ENCODE measurements at places on chromosomes 4 and X. TPM values are rescaled to one million over a fixed set of nuclear protein-coding genes. Genes with fewer than 3 reads are reported as not detected.

- peak; percentile 18 for DNase-seq
Measured at GRCh38 chr4:4386736-4387392, at the start of gene NSG1. TSS of gene NSG1 (plus strand) at chr4:4387102. CDS start at chr4:4387630, 528 bp downstream.

DNA sequence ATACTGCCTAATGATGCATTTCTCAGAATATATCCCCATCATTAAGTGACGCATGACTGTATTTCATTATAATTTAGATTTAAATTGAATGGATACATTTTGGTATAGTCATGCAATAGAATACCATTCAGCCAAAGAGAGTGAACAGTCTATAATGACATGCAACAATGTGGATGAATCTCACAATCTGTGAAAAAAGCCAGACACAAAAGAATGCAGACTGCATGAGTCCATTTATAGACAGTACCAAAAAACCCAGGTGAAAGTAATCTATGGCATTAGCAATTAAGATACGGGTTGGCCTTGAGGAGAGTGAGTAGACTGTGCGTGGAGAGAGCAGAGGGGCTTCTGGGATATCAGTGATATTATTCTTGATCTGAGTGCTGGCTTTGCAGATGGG is 239.7 kb upstream of the PGRMC2 start:
- DNase-seq, result no peak

GRCh38 chrX:19776753-19777152 is 110.6 kb downstream of the SH3KBP1 start:
- DNase-seq, result no peak

- peak; percentile 2 for DNase-seq
Measured at GRCh38 chr4:165476214-165477098, 97.6 kb downstream of the CPE start.

DNA sequence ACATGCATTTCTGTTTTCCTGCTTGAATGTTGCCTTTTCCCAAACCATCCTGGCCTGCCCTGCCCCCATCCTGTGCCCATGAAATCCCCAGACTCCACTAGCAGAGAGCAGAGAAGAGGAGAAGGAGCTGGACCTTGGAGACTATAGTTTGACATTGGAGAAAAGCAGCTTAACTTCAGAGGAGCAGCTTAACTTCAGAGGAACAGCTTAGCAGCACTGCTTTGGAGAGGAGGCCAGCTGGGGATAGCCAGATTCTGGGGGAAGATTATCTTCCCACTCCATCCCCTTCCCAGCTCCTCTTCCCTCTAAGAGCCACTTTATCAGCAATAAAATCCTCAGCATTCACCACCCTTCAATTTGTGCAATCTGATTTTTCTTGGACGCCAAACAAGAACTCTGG is 443.0 kb downstream of the PCDH10 start:
- no peak for DNase-seq

DNA sequence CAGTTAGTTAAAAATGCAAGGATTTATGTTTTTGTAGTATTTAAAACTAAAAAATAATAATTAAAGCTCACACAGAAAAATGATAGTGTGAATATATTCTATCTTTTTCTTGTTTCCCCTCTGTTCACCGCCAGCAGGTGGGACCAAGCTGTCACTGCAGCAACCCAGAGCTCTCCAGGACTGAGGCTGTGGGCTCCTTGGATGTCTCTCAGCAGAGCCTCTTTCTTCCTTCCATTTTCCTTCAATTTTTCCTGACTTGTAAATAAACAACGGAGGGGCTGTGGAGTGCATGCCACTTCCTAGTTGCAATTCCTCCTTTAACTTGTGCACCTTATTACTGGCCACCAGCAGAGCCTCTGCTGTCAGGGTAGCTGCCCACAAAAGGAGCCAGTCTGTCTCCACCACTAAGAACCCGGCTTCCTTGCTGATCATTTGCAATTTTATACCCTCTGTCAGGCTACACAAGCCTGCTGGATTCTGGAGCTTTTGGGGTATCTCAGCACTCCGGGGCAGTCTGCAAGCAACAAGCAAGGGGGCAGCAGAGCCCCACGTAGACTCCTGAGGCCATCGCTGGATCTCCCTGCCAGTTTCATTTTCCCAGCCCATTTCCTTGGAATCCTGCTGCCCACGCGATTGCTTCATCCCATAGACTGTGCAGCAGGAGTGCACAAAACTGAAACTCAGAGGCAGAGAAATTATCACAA is 1467.4 kb downstream of the C4orf33 start:
- DNase-seq, result peak; percentile 72

GRCh38 chrX:7190157-7190556 is 42.2 kb upstream of the PUDP start:
- no peak for DNase-seq

- no peak for DNase-seq
Measured at GRCh38 chr4:141352331-141352730, 131.6 kb downstream of the ZNF330 start.

DNA sequence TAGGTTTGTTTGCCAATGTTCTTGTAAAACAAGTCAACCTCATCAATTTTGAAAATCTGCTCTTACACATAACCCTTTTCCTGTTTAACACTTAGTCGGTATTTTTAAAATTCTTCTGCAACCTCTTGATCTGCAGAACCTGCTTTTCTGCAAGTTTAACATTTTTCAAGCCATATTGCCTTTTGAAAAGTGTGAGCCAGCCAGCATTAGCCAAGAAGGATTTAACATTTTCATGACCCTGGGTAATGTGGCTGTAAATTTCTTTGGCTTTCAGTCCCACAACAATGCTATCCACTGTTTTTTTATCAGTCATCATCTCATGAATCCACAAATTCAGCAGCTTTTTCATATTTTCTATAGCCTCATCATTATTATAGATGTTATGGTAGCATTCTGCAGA is 956.5 kb downstream of the FAT4 start:
- DNase-seq, result no peak

DNA sequence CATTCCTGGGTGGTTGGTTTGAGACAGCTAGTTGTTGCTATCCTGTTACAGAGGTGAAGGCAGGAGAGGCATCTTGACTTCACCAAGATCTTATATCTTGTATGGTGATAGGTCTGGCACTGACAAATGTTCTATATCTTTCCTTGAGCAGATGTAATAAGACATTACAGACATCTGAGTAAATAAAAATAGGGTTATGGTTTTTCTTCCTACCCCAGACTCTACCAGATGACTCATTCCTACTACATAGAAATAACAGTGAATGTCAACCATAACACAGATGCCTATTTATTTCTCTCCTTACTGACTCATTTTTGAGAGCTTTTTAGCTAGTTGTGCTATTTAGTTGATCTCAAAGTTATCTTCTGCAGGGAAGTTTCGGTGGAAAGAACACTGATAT is 21.9 kb downstream of the HNRNPH2 start:
- peak; percentile 69 for DNase-seq

GRCh38 chr4:150342945-150343344 is 239.0 kb upstream of the MAB21L2 start:
- no peak for DNase-seq

GRCh38 chrX:110512341-110512740 is 153.7 kb downstream of the RTL9 start:
- no peak for DNase-seq

DNA sequence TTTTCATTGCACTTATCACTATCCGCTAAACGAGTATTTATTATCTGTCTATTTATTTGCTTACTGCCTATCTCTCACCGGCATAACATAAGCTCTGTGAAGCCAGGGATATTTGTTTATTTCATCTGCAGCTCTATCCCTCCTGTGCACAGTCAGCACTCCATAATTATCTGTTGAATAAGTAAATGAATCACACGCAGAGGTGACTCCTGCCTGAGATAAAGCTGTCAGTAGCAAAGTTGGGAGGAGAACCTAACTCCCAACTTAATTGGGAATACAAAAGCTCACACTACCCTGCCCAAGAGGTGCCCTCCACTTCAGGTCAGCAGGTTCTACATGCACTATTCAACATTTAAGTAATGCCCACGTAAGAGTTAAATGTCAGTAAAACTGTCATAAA is 85.7 kb downstream of the CORIN start:
- no peak for DNase-seq

GRCh38 chr4:1676605-1677525 is 7.2 kb downstream of the FAM53A start:
- DNase-seq, result no peak

GRCh38 chrX:150736475-150736874 is 43.3 kb downstream of the MTMR1 start:
- no peak for DNase-seq

- DNase-seq, result no peak
Measured at GRCh38 chr4:57445686-57446085, 335.5 kb upstream of the IGFBP7 start.

DNA sequence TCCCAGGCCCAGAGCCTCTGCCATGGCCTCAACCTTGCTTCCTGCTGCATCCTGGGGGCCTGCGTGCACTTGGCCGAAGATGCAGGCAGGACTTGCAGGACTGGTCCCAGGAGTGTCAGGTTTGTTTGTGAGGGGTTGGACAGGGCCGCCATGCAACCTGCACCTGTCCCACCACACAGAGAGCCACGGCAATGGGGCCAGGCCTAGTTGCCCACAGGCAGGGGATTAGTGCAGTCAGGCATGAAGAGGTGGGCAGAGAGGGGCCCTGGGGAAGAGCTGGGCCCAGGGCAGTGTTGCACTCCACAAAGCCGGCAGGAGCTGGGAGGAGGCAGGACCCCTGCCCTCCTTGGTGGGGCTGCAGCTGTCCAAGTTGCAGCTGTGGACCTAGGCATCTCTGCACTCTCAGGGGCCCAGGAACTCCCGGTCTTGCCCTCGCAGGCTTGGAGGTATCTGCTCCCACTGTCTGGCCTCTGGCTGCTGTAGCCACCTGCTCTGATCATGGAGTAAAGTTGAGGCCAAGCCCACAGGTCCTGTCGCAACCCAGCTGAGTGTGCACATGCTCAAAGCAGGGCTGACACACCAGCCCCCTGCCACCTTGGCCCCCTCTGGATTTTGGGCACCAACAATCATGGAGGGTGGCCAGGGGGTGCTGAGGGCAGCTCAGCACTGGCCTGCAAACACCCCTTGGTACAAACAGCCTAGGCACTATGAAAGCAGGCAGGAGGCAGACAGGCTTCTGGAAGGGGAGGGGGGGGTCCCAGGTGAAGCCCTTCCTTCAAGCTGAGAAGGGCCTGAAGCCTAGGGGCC is 190.4 kb upstream of the PCDH10 start:
- DNase-seq, result no peak

- no peak for DNase-seq
Measured at GRCh38 chr4:60938621-60939020, 261.5 kb upstream of the ADGRL3 start.

GRCh38 chrX:153875391-153876111 is 10.4 kb downstream of the L1CAM start:
- DNase-seq, result no peak

- DNase-seq, result peak; percentile 3
Measured at GRCh38 chrX:21374163-21374993, at the start of gene CNKSR2. TSS of gene CNKSR2 (plus strand) at chrX:21374418. CDS start at chrX:21374898, 480 bp downstream.

- DNase-seq, result peak; percentile 58
Measured at GRCh38 chr4:108885211-108885610, 122.4 kb upstream of the ETNPPL start.

DNA sequence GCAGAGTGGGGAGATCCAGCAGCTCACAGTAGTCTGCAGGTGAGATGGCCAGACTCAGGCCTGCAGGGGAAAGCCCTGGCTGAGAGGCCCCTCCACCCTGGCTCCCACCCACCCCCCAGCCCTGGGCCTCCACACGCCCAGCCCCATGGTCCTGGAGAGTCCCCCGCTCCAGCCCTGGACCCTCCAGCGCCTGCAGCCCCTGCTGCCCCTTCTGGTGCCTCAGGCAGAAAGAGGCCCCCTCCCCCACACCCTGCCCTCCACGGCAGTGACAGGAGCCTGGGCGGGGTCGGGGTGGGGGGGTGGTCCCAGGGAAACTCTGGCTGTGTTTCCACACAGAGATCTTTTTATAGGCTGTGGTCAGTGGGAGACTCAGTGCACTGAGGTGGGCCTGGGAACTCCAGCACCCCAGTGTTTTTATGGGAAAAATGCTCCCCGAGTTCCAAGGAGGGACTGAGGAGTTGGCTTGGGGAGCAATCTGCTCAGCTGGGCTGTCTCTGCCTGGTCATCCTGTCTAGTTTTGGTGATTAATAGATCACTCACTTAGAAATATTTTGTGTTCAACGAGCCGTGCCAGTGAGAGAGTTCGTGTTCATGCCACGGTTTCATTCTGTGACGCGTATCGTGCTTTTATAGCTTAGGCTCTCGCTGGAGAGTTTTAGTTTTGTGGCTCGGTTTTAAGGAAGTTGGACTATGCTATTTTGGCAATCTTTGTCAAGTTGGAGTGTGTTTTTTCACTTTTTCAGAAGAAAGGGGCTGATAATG is 53.1 kb upstream of the HGFAC start:
- peak; percentile 73 for DNase-seq

DNA sequence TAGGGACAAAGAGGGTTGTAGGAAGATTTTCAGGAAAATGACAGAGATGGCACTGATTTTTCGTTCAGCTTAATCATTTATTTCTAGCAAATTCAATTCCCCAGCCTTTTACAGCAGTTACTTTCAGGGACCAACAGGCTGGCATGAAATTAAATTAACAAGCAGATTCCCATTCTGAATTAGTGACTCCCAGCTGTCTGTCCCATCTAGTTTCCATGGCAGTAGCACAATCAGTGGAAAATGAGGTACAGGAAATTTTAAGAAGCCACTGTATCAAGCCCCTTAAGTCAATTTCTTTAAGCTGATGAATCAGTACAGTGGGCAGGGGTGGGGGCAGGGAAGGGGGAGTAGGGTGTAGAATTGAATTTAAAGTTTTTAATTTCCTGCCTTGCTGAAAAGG is 121.1 kb upstream of the TEX13C start:
- DNase-seq, result no peak

- no peak for DNase-seq
Measured at GRCh38 chrX:47482065-47482511, 934 bp downstream of the ZNF41 start.

GRCh38 chr4:37812713-37813112 is 13.8 kb upstream of the PGM2 start:
- DNase-seq, result peak; percentile 62

GRCh38 chr4:74038425-74039314 is at the start of gene CXCL3:
TSS of gene CXCL3 (minus strand) at chr4:74038689. CDS start at chr4:74038611, 78 bp downstream.
- peak; percentile 40 for DNase-seq

- no peak for DNase-seq
Measured at GRCh38 chrX:19727887-19728648, 159.3 kb downstream of the SH3KBP1 start.

Gene TMEM184C
- 13.5 TPM for polyA plus RNA-seq

Gene CRLF2
- polyA plus RNA-seq, result not detected

Gene LDB2
- polyA plus RNA-seq, result 67.9 TPM

Gene ARHGEF38
- polyA plus RNA-seq, result not detected

Gene TSPAN5
- 64.8 TPM for polyA plus RNA-seq

Gene TCEAL5
- polyA plus RNA-seq, result not detected

Gene SYP
- polyA plus RNA-seq, result 0.05 TPM

Gene DDX53
- not detected for polyA plus RNA-seq

Gene STBD1
- polyA plus RNA-seq, result 1.7 TPM

Gene CLNK
- not detected for polyA plus RNA-seq

Gene NLGN3
- 0.36 TPM for polyA plus RNA-seq

Gene VEGFC
- polyA plus RNA-seq, result 43.7 TPM

Gene PRKG2
- 0.27 TPM for polyA plus RNA-seq

Gene VSIG1
- polyA plus RNA-seq, result not detected

Gene CENPE
- 3.7 TPM for polyA plus RNA-seq

Gene SUPT20HL1
- polyA plus RNA-seq, result not detected

Gene PI4K2B
- polyA plus RNA-seq, result 7.6 TPM

Gene OPN1MW2
- not detected for polyA plus RNA-seq

Gene SERPINA7
- not detected for polyA plus RNA-seq
